NCI-H524 treated with DMSO at 0.1 percent for 48 hours (cell line): ENCODE measurements at places on chromosomes 6 and 20.

GRCh38 chr6:35311390-35312075 is 13.9 kb downstream of the DEF6 start:
- no peak for DNase-seq

DNA sequence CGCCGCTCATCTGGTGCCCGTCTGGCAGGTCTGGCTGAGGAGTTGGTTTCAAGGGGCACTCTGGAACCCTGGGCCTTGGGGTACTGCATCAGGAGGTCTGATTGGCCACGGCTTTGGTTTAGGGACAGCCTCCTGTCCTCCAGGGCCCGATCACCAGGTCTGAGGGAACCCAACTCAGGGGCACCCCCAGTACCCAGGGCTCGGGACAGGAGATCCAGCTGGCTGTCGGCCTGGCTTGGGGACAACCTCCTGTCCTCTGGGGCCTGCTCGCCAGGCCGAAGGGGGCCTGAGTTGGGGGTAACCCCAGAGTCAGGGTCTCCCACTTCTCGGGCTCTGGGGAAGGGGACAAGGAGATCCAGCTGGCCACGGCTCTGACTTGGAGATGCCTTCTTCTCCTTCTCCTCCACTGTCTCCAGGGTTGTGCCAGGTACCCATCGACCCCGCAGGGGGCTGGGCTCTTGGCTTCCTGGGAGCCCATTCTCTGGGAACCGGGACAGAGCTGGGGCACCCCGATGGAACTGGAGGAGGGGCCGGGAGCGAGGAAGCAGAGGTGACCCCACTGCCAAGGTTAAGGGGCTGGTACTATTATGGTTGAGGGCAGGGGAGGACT is 2.4 kb upstream of the EIF6 start:
- no peak for DNase-seq

- DNase-seq: no peak
These were observed 9.0 kb downstream of the ADA start for GRCh38 chr20:44642203-44643153.

DNA sequence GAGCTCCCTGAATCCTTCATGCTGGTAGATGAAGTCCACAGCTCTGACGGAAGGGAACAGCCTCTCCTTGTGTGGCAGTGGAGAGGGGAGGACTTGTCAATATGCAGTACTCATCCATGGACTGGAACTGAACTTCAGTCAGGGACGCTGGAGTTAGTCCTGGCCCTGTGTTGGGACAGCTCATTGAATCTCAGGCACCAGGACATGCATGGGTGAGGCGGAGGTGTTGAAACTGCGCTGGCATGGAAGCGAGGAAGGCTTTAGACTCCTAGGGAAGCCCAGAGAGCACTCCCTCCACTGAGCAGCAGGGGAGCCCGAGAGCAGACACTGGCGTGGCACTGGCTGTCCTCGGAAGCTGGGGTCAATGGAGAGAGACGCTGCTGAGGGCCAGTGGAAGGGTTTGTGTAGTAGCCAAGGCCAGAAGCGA is 161.3 kb upstream of the GGTLC1 start:
- no peak for DNase-seq

GRCh38 chr6:166420351-166420750 is 37.6 kb upstream of the MPC1 start:
- DNase-seq: no peak

- no peak for DNase-seq
These were observed 244.1 kb upstream of the QKI start for GRCh38 chr6:163170294-163170883.

- no peak for DNase-seq
These were observed 21.0 kb downstream of the C6orf89 start for GRCh38 chr6:36906539-36907325.

GRCh38 chr6:6577735-6578134 is 10.8 kb upstream of the LY86 start:
- DNase-seq: no peak

- DNase-seq: no peak
These were observed 125.7 kb upstream of the HDAC2 start for GRCh38 chr6:114096561-114097172.

- DNase-seq: no peak
These were observed 20.6 kb upstream of the CHMP4B start for GRCh38 chr20:33790566-33790965.

DNA sequence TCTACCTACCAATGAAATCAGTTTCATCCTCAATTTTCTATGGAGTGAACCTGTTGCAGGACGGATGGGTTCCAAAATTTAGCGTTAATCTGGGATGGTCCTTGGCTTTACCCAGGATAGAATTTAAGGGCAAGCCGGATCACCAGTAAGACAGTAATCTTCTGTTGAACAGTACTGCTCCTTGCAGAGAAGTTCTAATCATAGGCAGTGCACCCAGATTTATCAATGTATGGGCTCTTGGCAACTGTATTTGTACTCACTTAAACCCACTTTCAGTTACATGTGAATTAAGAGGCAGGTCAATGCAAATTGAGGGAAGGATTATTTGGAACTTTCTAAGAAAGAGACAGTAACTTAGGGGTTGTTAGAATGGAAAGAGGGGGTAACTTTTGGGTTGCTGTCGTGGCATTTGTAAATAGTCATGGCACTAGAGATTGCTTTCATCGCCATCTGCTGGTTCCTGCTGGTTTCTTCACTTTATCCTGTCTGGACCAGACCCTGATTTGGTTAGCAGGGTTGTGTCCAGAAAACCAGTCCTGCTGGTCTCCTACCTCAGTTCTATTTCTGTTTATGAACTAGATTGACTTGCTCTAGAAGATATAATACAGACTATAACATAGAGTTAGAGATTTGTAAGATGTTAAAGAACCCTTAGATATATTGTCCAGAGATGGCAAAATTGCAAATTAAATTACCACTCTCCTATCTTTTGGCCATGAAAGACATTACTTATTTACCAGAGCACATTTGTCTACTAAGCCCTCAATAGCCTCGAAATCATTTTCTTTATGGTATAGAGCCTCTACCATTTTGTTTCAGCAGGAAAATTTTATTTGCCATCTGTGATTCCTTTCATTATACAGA is 646.3 kb downstream of the UTRN start:
- DNase-seq: no peak

DNA sequence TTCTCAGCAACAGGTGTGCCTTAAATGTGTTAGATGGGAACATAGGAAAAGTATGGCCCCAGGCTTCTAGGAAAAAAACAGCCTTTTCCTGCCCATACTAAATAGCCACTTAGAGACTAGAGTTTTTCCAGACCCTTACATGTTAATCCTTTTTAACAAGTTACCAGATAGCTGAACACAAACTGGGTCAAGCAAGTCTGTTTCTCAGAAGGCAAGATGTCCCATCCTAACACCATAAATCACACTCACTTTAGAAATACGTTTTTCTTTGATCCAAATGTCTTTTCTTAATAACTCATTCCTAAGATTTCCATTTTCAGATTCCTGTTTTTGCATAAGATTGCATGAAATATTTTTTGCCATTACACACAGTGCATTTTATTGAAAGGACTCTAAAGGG is 241.3 kb downstream of the KCNQ5 start:
- no peak for DNase-seq
